ENCODE measurements at places on chromosomes 16 and 17. TPM values are rescaled to one million over a fixed set of nuclear protein-coding genes. Genes with fewer than 3 reads are reported as not detected.

GRCh38 chr17:64369007-64369893, 21.4 kb downstream of the PECAM1 start:
- DNase-seq = no peak

DNA sequence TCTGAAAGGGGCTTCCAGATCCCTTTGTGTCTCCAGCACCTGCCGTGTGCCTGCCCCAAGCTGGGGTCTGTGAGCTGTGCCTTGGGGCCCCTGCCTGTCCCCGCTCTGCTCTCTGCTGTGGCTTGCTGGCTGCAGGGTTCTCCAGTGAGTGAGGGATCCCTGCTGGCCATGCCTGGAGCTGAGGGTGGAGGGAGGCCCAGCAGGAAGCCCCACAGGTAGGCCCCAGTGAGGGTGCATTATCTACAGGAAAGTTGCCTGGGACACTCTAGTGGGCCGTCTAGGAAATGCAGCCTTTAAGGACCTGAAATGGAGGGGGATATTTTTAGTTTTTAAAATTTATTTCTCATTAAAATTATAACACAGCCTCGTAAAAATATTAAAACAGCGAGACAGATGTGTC, 50.9 kb downstream of the JPH3 start:
- DNase-seq = no peak

- no peak for DNase-seq
Measured at GRCh38 chr17:6559753-6560215, 3.4 kb upstream of the PITPNM3 start.

DNA sequence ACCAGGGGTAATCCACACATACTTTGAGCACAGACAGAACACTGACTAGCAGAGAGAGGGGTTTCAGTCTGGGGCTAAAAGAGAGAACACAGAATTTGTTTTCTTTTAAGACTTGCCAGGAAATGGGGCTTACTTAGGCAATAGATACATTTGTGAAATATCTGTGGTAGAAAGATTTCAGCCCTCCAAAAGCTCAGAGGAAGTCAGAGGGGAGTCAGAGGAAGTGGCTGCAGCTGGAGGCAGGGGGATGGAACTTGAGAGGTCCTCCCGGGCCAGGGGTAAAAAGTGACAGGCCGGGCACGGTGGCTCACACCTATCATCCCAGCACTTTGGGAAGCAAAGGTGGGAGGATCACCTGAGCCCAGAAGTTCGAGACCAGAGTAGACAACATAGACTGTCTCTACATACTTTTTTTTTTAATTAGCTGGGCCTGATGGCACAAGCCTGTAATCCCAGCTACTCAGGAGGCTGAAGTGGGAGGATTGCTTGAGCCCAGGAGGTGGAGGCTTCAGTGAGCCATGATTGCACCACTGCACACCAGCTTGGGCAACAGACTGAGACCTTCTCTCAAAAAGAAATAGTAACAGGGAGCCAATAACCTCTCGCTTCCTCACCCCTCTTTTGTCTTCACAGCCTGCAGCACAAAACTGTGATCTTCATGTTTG, 49.9 kb downstream of the NLRC5 start:
- no peak for DNase-seq

- DNase-seq = no peak
Measured at GRCh38 chr17:39737760-39738567, at the start of gene GRB7. Gene GRB7 (plus strand): TSS chr17:39737938. CDS start chr17:39742302, 4,364 bp downstream.

DNA sequence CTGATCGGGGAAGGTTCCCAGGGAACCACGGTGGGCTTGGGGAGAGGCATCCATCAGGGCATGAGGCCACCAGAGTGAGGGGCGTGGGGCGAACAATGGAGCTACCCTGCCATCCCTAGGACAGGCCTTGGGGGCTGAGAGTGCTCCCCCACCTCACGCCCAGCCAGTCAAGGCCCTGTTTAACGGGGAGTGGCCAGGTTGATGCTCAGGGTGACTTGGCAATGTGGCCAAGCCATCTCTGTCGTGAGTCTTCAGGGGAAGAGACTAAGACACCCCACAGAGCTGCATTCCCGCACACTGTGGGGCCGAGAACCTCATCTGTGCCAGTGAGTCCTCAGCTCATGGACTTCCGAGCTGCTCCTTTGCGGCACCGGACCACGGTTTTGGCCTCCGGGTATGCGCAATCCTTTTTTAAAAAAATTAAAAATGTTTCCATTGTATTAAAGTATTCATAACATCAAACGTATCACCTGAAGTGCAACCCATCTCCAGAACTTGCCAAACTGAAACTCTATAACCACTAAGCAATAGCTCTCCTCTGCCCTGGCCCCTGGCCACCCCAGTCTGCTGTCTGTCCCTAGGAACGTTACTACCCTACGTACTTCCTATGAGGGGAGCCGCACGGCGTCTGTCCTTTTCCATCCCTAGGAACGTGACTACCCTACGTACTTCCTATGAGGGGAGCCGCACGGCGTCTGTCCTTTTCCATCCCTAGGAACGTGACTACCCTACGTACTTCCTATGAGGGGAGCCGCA, 71.8 kb upstream of the DOC2B start:
- no peak for DNase-seq

GRCh38 chr16:4496305-4496704, 20.1 kb downstream of the HMOX2 start:
- DNase-seq = no peak

GRCh38 chr16:57534881-57535658, 1.3 kb downstream of the CCDC102A start:
- DNase-seq = no peak

GRCh38 chr16:88430524-88431446, 22.3 kb upstream of the ZFPM1 start:
- no peak for DNase-seq

- DNase-seq = no peak
Measured at GRCh38 chr17:49016775-49017463, 19.7 kb downstream of the IGF2BP1 start.

DNA sequence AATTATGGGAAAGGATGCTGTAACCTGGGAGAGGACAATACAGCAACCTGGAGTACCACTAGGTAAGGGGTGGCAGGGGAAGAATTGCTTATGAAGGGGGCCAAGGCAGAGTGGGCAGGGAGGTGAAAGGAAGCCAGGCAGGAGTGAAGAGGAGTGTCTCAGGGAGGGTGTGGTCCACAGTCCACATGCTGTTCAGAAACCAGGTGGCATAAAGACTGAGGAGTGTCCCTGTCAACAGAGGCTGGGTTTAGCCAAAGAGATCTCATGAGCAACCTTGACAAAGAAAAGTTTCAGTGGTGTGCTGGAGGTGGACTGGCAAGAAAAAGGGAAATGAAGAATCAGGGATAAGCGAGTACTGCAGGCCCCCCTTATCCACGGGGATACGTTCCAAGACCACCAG, 88.4 kb downstream of the SPACA3 start:
- no peak for DNase-seq

- DNase-seq = no peak
Measured at GRCh38 chr16:75818491-75818890, 92.2 kb upstream of the CPHXL start.

DNA sequence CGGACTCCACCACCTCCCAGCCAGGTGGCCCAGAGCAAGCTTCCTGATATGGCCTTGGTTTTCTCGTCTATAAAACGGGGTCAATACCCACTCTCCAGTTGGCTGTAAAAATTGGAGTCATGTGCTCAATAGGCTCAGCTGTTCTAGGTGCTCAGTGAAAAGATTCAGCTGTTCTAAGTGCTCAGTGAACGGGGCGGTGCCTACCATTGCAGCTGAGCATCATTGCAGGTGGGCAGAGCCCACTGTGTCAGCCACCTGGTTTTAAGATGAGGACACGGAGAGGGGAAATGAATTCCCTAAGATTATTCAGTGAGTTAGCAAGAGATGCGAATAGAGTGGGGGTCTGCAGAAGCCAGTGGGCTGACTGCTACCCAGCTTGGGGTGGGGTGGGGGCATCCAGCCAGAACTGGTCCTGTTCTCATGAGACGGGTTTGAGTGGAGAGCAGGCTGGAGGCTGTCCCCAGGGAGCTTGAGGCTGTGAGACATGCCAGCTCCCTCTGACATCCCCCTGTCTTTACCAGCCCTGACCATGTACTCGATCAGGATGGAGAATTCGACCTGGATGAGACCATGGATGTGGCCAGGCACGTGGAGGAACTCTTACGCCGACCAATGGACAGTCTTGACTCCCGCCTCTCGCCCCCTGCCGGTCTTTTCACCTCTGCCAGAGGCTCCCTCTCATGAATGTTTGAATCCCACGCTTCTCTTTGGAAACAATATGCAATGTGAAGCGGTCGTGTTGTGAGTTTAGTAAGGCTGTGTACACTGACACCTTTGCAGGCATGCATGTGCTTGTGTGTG, 21.9 kb downstream of the STAT5A start:
- no peak for DNase-seq

SEPTIN12 gene
- 0.96 TPM for total RNA-seq

NAGS gene
- 0.49 TPM for total RNA-seq

RANBP10 gene
- total RNA-seq = 32.0 TPM
